ENCODE measurements at places on chromosomes 1 and 21.

GRCh38 chr1:94048413-94049164 is 72.4 kb downstream of the ABCA4 start:
- no peak for DNase-seq

GRCh38 chr1:201145816-201146215 is 8.5 kb downstream of the TMEM9 start:
- no peak for DNase-seq

- DNase-seq: no peak
Observed at GRCh38 chr1:48943826-48944225, 167.1 kb upstream of the BEND5 start.

DNA sequence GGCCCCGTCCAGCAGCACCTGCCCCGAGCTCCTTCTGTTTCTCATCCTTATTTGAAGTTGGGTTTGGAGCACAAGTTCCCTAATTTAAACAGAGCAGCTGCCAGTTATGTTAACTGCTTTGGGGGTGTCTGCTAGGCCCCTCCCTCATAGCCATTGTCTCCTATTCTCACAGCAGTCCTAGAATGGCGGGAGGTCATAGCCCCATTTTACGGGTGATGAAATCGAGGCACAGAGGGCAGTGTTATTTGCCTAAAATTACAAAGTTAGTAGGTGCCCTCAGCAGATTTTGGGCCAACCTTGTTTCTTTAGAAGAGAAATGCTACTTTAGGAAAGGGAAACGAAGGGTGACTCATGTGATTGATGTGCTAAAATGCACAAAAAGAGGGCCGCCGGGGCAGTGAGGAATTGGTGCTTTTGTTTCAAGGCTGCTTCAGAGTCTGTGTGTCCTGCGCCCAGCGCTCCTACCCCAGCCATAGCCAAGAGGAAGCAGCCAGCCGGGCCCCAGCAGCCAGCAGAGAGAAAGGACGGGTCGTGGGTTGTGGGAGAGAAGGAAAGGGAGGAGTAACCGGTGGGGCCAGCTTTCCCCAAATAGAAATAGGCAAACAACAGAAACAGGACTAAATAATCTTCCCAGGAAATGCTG is 13.0 kb downstream of the VANGL1 start:
- DNase-seq: no peak

DNA sequence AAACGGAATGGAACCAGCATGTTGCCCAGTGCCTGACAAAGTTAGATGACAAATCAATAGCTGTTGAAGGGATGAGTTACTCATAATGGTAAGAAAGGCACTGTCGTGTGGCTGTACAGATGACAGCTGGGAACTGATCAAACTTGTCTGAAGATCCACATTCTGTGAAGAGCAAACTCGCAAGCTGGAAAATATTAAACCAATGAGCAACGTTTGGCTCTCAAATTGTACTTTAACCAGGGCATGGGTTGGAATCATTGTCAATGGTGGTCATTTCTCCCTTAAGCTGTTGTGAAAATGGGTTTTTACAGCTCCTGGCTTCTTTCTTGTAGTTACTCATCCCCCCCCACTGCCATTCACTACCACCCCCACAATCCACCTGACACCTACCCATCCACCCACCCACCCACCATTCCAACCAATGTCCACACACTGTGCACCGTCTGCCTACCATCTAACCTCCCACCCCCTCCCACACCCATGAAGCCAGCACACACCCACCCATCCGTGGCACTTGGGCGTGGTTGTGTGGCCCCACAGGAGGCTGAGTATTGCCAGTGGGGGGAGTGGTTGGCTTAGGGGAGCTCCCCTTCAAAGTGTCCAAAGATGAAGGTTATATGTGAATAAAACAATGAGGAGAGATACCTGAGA is 46.7 kb downstream of the CLDN14 start:
- no peak for DNase-seq

GRCh38 chr1:83813576-83813975 is 185.4 kb downstream of the TTLL7 start:
- no peak for DNase-seq

- no peak for DNase-seq
Observed at GRCh38 chr21:15894596-15894995, 164.8 kb downstream of the USP25 start.

GRCh38 chr1:183301239-183301638 is 115.2 kb downstream of the LAMC2 start:
- no peak for DNase-seq

All from central memory CD8-positive, alpha-beta T cell (primary cell).